Mucosa of gallbladder (tissue), 1 donor: ENCODE measurements at places on chromosomes 2 and 18.

DNA sequence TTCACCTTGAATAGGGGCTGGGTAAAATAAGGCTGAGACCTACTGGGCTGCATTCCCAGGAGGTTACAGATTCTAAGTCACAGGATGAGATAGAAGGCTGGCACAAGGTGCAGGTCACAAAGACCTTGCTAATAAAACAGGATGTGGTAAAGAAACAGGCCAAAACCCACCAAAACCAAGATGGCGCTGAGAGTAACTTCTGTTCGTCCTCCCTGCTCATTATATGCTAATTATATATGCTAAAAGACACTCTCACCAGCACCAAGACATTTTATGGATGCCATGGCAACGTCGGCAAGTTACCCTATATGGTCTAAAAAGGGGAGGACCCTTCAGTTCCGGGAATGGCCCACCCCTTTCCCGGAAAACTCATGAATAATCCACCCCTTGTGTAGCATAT lies 711.5 kb upstream of the KLHL29 start:
- no peak for DNase-seq

- no peak for DNase-seq
Measured at GRCh38 chr2:38430196-38430595, 53.1 kb upstream of the ATL2 start.

DNA sequence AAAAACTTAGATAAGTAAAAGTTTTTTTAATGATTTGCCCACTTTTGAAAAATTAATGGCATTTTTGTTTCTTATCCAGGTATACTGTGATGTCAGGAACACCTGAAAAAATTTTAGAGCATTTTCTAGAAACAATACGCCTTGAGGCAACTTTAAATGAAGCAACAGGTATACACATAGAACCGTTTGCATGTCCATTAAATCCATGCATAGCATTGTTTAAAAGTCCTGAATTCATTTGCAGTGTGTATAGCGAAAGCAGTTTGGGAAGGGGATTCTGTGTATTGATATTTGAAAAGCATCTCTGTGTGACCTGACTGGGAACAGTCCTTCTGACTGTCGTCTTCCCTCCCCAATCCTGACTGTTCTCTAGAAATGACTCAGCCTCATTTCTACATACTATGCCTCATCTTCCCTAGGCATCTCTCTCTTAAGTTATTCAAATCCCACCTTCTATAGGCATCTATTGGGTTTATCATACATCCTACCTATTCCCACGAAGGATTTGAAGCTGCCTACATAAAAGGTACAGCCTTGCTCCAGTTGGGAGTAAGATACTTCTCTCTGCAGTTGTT lies 79.2 kb upstream of the MAP3K20 start:
- DNase-seq: no peak

DNA sequence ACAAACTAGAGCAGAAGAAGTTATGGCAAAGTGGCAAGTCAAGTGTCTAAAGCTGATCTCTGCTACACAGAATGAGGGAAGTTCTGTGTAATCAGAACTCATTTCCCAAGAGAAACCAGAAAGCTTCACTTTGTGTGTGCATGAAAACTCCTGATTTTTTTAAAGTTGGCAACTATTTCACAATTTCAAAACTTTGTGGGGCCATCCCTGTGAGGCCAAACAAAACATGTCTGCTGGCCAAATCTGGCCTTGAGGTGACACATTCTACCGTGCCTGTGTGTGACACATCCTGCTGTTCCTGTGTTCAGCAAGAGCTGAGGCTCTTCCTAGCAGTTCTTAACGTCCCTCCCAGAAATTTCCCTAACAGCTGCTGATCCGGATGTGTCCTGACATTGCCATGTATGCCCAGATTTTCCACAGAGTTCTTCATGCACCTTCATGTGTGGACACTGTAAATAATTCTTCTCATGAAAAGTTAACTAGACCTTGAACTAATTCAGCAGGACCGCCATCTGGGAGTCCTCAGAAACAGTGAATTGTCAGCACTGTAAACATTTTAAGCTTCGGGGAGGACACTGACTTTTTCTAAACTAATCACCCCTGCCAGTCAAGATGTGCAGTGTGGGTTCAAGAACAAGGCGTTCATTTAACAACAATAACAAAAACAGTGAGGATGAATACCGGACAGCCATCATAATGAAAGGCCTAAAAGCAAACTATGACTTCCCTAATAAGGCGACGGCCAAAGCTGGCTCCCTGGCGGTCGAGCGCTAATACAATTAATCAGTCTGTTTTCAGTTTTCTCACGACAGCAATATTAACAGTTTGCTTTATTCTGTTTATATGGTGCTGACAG lies 99.0 kb downstream of the PLEKHM3 start:
- peak; percentile 15 for DNase-seq

DNA sequence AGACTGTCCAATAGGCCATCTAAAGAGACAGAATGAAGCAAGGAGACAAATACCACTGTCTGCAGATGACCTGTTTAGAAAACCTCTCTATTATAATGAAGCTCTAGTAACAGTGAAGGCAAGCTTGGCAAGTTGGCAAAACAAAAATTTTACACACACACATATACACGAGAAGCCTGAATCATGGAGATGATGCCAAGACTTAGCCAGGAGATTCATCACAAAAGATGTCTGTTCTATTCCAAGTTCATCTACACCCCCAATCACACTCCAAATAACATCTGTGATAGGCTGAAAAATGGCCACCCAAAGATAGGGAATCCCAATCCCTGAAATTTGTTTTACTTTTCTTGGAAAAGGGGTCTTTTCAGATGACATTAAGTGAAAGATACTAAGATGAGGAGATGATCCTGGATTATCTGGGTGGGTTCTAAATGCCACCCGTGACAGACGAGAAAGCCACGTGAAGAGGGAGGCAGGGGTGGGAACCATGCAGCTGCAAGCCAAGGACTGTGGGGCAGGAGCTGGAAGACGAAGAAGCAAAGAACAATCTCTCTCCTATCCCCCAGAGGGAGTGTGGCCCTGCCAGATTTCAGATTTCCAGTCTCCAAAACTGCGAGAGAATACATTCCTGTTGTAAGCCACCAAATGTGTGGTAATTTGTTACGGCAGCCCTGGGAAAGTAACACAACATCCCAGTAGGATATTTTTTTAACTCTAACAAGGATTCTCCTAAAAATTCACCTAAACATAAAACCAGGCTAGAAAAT lies 20.0 kb downstream of the HDLBP start:
- no peak for DNase-seq

DNA sequence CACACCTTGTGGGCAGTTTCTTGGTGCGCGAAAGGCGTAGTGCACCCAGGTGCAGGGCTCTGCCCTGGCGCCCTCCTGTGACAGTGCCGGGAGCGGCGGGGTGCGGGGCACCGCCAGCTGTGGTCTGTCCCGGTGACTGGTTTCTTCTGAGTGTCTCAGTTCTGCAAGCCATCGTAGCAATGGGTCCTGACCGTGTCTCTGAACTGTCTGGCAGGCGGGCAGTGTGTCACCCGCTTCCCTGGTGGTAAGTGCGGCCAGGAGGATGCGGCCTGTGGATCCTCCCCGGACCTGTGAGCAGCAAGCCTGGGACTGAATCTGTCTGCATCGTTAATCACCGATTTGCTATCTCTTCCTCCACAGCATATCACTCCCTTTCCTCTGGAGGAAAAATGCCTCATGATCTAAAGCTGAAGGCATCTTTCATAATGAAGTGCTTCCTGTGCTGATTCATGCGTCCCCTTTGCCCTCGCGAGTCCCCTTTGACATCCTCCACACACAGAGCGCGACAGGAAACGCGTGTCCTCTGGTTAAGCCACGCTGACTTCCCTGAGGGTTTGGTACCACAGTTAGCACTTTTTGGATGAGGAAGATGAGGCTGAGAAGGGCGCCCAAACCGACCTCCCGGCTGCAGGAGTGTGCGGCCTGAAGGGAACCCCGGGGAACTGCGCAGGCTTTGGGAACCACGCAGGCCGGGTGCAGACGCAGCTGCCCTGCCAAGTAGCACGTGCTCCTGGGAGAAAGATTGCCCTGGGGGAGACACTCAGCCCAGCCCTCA lies 416.0 kb upstream of the HS6ST1 start:
- no peak for DNase-seq

DNA sequence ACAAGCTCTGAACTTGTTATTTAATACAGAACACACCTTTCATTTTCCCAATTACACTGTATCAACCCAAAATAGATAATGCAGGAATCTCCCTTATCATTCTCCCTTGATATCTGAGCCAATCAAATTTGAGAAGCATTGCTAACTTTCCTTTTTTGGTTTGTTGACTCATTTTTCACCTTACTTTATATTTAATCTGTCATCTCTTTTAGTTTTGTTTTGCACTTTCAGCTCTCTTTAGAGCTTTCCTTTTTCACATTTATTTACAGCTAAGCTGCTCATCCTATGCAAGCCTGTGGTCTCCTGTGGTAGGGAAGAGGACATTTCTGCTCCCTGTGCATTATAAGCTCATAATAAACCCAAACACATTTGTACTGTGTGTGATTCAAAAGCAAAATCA lies 50.1 kb downstream of the ITGAV start:
- no peak for DNase-seq

DNA sequence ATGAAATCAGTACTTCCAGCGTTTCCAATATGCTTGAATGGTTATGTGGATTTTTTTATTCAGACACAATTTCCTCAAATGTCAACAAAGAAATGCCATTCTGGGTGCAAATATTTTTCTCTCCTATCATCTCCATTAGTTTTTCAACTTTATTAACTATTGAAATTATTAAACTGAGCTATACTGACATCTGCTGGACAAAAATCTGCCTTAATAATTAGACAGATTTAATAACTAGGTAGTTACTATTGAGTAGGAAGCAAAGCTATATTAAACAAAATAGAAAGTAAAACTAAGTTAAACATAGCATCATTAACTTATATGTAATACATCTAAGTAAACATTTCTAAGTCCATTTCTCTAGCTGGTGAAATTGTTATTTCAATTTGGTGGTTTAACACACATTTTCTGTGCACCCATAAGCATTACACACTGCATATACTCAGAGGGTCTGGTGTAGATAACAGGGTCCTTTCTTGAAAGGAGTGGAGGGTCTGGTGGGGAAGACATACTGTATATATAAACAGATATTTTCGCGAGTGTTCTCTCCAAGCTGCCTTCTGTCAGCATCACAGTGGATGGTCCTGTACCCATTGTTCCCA lies 77.0 kb downstream of the LANCL1 start:
- no peak for DNase-seq

DNA sequence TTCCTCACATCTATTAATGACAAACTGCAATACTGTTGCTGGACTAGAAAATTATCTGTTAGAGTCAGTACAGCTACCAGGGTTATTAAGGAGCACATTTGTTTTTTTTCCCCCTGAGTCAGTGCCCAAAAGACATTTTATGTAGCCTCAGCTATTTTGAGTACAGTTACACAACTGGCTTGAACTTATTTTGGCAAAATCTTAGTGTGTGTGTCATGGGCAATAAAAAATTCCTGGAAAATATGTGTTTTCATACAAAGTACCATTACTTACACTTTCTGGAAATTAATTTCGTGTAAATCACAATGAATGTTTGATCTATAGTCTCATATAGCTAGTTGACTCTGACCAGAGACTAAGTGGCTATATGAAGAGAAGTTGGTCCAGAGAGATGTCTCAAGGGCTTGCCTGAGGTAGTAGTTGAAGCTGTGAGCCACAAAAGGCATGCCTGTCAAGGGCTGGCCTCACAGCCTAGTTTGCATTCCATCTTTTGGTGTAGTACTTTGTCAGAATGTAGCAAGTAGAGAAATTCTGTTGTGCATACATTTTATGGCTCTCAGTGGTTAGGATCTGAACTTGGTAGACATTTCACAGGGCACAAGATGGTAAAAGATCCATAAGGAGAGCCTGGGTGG lies 283.4 kb downstream of the MTX2 start:
- DNase-seq: no peak

DNA sequence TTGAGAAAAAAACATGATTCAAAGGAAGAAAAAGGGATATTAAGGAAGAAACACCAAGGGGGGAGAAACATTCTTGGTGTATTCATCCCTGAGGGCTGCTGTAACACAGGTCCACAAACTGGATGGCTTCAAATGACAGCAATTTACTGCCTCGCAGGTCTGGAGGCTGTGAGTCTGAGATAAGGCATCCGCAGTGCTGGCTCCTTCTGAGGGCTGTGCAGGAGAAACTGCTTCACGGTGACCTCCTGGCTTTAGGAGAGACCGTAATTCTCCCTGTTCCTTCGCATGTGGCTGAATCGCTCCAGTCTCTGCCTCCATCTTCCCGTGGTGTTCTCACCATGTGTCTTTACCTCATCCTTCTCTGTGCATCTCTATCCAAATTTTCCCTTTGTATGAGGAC lies 490.7 kb downstream of the EIPR1 start:
- DNase-seq: no peak

GRCh38 chr2:71830497-71831192 lies 317.0 kb downstream of the CYP26B1 start:
- no peak for DNase-seq

- DNase-seq: no peak
Measured at GRCh38 chr2:222653280-222653679, 2.6 kb downstream of the FARSB start.

DNA sequence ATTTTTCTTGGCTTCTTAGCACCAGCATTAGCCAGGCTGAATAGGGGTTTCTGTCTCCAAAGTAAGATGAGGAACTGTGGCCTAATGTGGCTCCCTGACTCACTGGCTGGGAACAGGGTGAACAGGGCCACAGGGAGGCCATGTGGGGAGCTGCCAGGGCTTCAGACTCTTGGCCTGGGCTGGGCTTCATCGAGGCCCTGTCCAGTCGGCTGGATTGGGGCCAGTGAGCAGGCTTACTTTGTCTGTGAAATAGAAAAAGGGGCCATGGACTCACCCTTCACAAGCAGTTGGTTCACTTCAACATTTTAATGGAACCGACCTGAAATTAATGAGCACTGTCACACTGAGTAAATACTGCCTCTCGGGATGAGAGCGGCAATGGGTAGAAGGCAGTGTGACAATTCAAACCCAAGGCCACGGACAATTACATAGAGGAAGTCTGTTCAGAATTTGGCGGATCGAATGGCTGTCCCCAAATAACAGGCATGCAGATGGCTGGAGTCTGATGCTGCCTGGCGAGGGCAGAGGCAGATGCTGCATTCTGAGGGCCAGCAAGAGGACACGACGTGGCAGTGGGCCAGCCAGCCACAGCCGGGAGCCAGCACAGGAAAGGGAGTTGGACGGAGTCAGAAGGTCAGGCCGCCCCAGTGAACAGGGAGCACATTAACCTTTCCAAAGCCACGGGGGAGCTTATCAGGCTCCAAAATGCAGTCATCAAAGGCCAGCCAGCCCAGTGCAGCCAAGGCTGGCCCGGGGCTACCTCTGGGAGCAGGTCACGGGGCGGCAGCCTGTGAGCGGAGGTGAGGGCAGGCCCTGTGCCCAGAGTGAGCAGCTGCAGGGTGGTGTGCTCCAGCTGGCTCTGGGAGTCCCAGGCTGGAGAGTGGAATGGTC lies 146.6 kb upstream of the REV1 start:
- DNase-seq: no peak

- DNase-seq: no peak
Measured at GRCh38 chr2:127048969-127049897, 57.7 kb downstream of the BIN1 start.

DNA sequence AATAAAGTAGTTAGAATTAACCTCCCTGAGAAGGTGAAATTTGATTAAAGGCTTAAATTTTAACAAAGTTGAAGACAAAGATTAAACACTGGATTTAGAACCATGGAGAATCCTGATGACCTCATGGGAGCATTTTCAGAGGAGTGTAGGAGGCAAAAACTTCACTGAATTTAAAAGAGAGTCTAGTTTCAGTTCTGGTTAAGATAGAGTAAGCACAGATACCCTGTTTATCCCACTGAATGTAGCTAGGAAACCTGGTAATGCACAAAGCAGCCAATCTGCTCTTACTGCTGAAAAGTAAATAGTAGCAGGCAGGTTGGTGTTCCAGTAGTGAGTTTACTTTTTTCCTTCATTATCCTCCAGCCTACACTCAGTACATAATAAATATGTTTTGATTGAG lies 654.9 kb upstream of the SYT4 start:
- DNase-seq: no peak

- DNase-seq: no peak
Measured at GRCh38 chr2:23904692-23905091, 22.2 kb downstream of the ATAD2B start.
